CD14-positive monocyte (primary cell): ENCODE measurements at places on chromosomes 11 and 22.

DNA sequence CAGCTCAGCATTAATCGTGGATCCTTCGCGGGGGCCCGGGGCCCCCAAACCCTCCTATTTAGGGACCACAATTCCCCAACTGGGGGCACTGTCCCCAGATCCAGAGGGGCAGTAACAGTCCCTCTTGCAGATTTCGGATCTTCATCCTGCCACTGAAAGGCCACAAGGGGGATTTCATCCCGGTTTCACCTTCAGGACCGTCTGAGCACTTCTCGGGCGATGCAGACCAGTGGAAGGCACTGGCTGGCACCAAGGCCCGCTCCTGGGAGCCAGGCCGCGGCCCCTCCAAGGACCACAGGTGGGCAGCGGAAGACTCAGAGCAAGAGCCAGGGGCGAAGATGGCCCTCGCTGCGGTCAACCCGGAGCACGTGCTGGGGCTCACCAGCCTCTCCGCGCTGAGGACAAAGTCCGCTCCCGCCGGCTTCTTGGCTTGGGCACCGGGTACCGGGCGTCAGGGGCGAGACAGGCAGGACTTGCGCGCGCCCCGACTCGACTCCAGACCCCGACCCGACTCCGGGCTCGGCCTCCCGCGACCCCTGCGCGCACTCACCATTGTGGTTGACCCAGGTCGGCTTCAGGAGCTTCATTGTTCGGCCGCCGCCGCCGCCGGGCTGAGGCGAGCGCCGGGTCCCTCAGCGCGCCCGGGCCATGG is 517 bp downstream of the HIRA start:
- DNase-seq: no peak

- no peak for DNase-seq
Observed at GRCh38 chr11:57885298-57886050, 123.9 kb downstream of the CTNND1 start.

- DNase-seq: no peak
Observed at GRCh38 chr11:2809854-2810253, 75.7 kb downstream of the CDKN1C start.

DNA sequence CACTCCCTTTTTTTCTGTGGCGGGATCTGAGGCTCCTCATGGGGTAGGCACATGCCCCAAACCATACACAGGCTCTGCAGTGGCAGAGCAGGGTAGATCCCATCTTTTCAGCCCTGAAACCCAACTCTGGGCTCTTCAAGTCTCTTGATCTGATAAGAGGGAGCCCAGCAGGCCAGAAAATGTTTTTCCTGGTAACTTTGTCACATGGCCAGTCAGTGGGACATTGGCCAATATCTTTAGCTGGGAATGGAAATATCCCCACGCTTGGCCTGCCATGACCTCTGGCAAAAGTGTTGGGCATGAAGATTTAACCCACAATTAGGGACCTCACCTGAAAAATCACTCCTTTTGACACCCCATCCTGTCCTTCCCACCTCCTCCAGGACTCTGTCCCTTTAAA is 8.1 kb downstream of the INPP5J start:
- DNase-seq: no peak

- no peak for DNase-seq
Observed at GRCh38 chr22:28716686-28717085, 24.9 kb downstream of the CHEK2 start.

DNA sequence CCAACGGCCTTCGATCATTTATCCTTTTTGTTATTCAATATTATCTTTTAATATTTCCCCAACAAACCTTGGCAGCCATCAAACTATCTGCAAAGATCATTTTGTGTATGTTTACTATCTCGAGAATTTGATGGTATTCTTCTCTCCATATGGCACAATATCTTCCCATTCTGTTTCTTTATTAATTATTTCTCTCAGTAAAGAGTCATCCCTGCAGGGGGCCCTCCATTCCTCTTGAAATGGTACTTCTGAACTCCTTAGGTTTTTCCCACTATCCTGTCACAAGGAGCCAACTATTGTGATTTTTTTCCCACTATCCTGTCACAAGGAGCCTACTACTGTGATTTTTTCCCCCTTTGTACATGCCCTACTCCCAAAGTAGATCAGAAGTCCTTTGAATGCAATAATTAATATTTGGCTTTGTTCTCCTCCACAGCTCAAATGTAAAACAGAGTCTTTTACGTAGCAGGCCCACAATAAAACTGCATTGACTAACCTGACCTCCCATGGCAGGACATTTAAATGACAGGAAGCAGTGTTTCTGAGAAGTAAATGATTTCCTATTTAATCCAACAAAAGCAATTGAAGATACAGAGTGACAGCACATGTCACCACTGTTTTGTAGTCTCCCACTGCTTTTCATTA is 43.3 kb downstream of the PDGFD start:
- DNase-seq: no peak
